ENCODE measurements at places on chromosomes 4 and X.
A peak's percentile ranks its signal among the peaks of the same experiment; 100 is the strongest.

GRCh38 chr4:105149771-105150170 is 3.1 kb downstream of the TET2 start:
- DNase-seq: no peak

DNA sequence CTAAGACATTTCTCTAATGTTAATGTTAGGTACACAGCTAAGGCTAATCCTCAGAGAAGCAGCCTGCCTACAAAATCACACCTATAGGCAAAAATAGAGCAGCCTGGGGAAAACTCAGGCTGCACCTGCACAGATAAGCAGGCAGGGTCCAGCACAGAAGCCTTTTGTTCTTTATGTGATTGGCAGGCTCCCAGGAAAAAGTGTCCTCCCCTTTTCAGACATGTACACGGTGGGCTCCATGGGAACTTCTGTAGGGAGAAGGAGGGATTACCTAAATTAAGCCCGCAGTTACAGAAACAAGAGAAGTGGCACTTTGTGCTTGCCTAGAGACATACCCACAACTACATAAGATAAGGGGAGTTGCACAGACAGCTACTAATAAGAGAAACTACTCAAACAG is 4.0 kb upstream of the HSPA4L start:
- no peak for DNase-seq

DNA sequence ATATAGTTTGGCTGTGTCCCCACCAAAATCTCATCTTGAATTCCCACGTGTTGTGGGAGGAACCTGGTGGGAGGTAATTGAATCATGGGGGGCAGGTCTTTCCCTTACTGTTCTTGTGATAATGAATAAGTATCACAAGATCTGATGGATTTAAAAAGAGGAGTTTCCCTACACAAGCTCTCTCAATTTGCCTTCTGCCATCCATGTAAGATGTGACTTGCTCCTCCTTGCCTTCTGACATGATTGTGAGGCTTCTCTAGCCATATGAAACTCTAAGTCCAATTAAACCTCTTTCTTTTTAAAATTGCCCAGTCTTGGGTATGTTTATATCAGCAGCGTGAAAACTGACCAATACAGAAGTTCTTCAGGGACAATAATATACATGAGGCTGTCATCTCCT is 425.1 kb downstream of the PABPC4L start:
- DNase-seq: no peak

DNA sequence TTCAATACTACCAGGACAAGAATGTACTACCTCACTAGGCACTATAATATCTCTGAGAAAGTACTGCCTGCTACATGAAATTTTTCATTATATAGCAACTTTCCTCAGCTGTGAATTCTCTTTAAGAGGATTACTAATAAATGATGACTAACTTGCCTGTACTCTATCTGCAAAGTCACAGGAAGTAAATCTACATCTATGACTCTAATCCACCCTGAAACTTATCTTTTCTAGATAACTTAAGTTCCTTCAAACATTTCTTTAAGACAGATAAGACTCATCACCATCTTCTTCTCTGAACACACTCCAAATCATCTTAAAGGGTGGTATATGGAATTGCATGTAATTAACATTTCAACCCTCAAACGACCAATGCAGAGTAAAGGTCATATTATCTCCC is 28.8 kb downstream of the RPS6KA3 start:
- no peak for DNase-seq

- no peak for DNase-seq
Measured at GRCh38 chrX:65993915-65994460, 45.9 kb downstream of the VSIG4 start.

DNA sequence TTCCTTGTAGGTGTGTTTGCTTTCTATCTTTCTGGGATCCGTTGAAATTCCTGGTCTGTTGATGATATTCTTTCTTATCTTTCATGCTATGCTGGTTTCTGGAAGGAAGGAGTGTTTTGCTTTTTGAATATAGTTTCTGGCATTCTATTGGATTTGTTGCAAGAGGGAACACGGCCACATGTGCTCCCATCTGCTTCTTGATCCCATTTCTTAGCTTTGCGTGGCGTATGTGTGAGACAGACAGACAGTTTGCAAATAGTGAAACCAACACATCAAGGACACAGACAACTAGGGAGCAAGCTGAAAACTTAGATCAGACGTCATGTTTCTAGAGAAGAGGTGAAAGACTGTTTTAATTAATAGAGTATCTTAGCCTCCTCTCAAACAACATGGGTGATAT is 261.9 kb upstream of the PUDP start:
- DNase-seq: no peak

DNA sequence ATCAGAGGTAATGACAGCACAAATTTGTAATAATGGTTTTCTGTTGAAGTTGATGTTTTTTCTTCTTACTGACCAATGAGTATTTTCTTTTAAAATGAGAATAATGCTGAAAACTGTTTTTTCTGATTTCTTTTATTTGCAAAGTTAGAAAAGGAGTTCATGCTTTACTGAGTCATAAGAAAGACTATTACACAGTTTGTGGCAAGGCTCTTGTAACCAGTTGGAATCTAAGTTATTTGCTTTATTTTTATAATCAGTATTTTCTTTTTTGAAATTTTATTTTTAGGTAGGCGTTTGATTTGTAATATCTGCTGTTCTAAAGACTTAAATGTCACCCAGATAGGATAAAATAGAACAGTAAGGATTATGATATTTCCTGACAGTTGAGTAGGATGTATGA is 25.5 kb downstream of the ANAPC4 start:
- DNase-seq: no peak

GRCh38 chr4:27360790-27361267 is 500.2 kb downstream of the STIM2 start:
- DNase-seq: no peak

DNA sequence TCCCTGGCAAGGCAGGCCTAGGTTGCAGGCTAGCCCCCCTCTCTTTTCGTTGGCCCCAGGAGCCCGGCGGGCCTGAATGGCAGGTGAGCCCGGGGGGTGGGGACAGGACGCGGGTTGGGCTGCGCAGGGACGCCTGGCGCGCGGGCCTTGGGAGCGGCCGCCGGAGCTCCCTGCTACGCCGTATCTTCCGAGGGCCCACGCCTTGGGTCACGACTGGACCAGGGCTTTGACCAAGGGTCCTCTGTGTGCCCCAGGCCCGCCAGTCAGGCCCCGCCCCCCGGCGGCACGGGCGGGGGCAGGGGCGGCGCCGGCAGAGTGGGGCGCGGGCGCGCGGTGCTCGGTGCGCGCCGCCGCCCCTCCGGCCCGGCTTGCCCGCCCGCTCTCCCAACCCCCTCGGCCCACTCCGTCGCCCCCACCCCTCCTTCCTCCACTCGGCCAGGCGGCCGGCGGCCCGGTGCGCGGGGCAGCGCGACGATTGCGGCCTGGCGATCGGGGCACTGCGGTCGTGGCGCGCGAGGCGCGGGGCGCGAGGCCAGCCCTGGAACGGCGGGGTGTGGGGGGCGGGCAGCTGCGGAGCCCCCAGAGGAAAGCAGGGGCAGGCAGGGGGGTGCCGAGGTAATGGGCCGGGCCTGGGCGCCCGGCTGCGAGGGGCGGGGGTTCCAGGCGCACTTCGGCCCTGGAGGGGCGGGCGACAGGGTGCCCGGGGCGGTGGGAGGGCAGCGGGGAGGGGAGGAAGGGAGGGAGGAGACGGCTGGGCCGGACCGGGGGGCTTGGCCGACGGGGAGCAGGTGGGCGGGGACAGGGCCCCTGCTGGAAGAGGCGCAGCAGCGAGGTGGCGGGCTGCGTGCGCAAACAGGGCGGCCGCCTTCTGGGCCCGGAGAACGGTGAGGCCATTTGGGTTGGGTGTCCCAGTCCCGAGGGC is at the start of gene PRRG3:
TSS of gene PRRG3 (plus strand) at position 798 of the 922 bp plus-strand sequence. CDS start 3,357 bp downstream, outside the sequence.
- DNase-seq: no peak

- DNase-seq: no peak
Measured at GRCh38 chrX:50888884-50889283, 21.7 kb upstream of the BMP15 start.

- DNase-seq: no peak
Measured at GRCh38 chrX:53125506-53125905, 31.6 kb downstream of the KANTR start.

- DNase-seq: no peak
Measured at GRCh38 chrX:123271902-123272301, 87.8 kb downstream of the GRIA3 start.

DNA sequence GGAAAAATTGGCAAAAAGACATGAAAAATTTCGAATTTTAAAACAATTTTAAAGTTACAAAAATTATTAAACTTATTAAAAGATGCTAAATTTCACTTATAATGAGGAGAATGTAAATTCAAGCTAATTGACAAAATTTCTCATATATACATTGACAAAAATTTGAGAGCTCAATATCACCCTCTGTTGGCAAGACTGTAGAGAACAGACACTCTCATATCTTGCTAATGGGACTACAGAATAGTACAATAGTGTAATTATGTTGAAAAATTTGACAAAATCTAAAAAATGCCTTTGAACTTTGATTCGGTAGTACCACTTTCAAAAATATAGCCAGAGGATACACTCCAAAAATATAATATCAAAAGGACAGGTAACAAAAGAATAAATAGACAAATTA is 29.8 kb downstream of the DCAF8L2 start:
- DNase-seq: no peak

DNA sequence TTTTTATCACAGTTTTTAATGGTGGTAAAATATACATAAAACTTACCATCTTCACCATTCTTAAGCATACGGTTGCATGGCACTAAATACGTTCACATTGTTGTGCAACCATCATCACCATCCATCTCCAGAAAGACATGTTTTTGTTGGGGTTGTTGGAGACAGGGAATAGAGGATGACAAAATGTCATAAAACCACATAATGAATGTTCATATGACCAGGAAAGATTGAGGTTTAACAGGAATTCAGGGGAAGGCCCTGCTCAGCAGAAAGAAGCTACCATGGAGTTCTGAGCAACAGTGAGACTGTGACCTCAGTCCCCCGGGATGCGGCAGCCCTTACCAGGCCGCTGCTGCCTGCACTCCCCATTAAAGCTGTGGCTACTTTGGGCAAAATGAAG is 63.9 kb upstream of the TRIM2 start:
- no peak for DNase-seq

GRCh38 chr4:87089368-87089767 is 131.1 kb downstream of the KLHL8 start:
- DNase-seq: no peak

GRCh38 chrX:1394731-1395501 is 3.0 kb upstream of the SLC25A6 start:
- DNase-seq: no peak

- no peak for DNase-seq
Measured at GRCh38 chr4:89492581-89493071, 185.0 kb upstream of the GPRIN3 start.

DNA sequence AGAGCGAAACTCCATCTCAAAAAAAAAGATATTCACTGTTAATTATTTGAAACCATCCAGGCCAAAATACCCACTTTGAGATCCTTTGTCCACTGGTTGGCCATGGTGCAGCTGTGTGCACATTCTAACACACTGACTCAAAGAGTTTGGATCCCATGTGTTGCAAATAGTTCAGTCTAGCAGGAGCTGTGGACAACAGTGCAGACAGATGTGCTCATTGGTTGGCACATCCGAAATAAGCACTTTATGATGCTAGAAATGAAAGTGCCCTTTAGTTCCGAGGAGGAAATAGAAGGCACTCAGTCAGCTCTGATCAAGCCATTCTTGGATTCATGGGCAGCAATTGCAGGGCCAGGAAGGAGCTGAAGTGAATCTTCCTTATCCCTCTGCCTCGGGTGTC is 63.0 kb upstream of the TMEM150C start:
- no peak for DNase-seq

- DNase-seq: no peak
Measured at GRCh38 chr4:3708103-3708510, 58.1 kb upstream of the ADRA2C start.

DNA sequence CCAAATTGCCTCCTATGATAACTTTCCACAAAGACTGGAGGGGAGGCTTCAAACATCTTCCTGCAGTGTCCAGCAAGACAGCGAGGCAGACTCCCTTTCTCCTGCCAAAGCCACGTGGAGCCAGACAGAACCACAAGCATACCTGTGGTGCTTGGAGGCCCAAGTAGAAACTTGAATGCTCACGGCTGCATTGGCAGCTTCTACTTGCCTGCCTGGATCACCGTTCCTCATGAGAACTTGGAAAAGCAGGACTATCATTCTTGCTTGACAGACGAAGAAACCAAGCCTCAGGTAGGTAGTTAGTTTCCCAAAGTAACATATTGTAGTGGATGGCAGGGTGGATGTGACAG is 216.3 kb upstream of the SFRP2 start:
- DNase-seq: no peak

- DNase-seq: no peak
Measured at GRCh38 chrX:38727668-38728067, 73.6 kb upstream of the MID1IP1 start.

- DNase-seq: peak; percentile 86
Measured at GRCh38 chr4:48127682-48128404, 6.2 kb downstream of the TXK start.

DNA sequence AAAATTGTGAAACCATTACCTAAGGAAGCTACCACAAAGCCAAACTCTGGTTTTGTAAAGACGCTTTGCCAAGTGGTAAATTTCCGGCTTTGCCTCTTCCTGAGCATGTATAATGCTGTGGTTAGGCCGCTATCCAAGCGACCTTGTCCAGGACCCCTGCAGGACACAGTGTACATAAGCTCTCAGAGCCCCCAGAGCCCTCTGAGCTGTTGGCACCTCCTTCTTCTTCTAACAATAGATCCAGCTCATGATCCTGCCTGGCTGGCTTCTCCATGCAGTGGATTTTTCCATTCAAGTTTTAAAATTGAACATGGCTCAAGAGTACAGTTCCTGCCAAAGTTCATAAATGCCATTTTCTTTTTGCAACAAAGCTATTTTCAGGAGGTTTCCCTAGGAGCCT is 326.7 kb downstream of the MAPK10 start:
- peak; percentile 28 for DNase-seq

DNA sequence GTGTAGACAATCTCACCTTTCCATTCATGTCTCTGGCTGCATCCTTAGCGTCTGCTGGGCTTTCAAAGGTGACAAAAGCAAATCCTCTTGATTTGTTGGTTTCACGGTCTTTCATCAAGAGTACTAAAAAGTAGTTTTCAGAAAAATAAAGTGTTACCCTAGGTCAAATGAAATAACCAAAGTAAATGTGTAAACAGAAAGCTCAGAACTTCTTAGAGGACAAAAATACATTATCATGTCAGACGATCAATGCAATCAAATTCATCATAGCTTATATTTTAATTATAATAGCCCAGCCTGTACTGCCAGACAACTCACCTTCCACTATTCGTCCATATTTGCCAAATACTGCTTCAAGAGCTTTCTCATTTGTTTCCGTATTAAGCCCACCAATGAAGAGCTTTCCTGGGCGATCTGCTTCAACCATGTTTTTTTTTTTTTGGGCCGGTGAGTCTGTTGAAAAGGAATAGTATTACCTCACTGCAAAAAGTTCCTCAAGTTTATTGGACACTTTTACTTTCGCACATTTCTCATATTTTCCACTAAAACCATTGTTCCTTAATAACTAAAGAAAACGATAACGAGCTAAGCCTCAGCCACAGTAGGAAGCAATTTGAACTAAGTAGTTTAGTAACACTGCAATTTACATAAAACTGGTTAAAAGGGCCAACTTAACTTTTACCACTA is 1.4 kb downstream of the RBMX start:
- no peak for DNase-seq

GRCh38 chr4:156472624-156473023 is 499.0 kb downstream of the PDGFC start:
- no peak for DNase-seq

Data from AG09319 (cell line).